ENCODE measurements at places on chromosomes 6 and 20. TPM values are rescaled to one million over a fixed set of nuclear protein-coding genes. Genes with fewer than 3 reads are reported as not detected.

AKAP7 gene
- 3.4 TPM for total RNA-seq

CDSN gene
- 0.88 TPM for total RNA-seq

HELZ2 gene
- 65.5 TPM for total RNA-seq

SLC22A16 gene
- total RNA-seq = not detected

GHRH gene
- total RNA-seq = not detected

ABHD16B gene
- total RNA-seq = not detected

HLA-DRB1 gene
- total RNA-seq = not detected

RAMACL gene
- total RNA-seq = 0.17 TPM

RALY gene
- total RNA-seq = 141 TPM

FUT9 gene
- total RNA-seq = not detected

GSTA2 gene
- not detected for total RNA-seq

RIPPLY2 gene
- 1.8 TPM for total RNA-seq

UTRN gene
- total RNA-seq = 40.2 TPM

FNDC11 gene
- total RNA-seq = 0.78 TPM

CRISP1 gene
- not detected for total RNA-seq

HLA-DMB gene
- 0.92 TPM for total RNA-seq

RAET1G gene
- 1.0 TPM for total RNA-seq

ZNF334 gene
- total RNA-seq = 3.7 TPM

TREML2 gene
- total RNA-seq = 0.17 TPM

PRDM13 gene
- not detected for total RNA-seq

ASIP gene
- total RNA-seq = not detected

PIGT gene
- 53.9 TPM for total RNA-seq

IL17F gene
- total RNA-seq = not detected

WFDC12 gene
- 0.18 TPM for total RNA-seq

SLC9A8 gene
- total RNA-seq = 5.9 TPM

CHRNA4 gene
- not detected for total RNA-seq

B3GALT4 gene
- total RNA-seq = 1.1 TPM

NKX2-2 gene
- not detected for total RNA-seq

CARMIL1 gene
- 25.2 TPM for total RNA-seq

CD24 gene
- total RNA-seq = 251 TPM

HINT3 gene
- 9.7 TPM for total RNA-seq

TPX2 gene
- 126 TPM for total RNA-seq

BACH2 gene
- 1.4 TPM for total RNA-seq

THBD gene
- total RNA-seq = 2.0 TPM

KIF3B gene
- 23.2 TPM for total RNA-seq

DHX16 gene
- total RNA-seq = 38.1 TPM

CTAGE9 gene
- not detected for total RNA-seq

TCP11 gene
- total RNA-seq = not detected

SEMG1 gene
- not detected for total RNA-seq

DNMT3B gene
- 2.6 TPM for total RNA-seq

SLC17A3 gene
- total RNA-seq = not detected

TFAP2A gene
- 37.0 TPM for total RNA-seq

MAD2L1BP gene
- total RNA-seq = 31.7 TPM

C20orf204 gene
- 0.18 TPM for total RNA-seq

LY6G6D gene
- not detected for total RNA-seq

SFTA2 gene
- not detected for total RNA-seq

Data from foreskin keratinocyte (primary cell).